ENCODE measurements at places on chromosomes 2 and 18. TPM values are rescaled to one million over a fixed set of nuclear protein-coding genes. Genes with fewer than 3 reads are reported as not detected.

DNA sequence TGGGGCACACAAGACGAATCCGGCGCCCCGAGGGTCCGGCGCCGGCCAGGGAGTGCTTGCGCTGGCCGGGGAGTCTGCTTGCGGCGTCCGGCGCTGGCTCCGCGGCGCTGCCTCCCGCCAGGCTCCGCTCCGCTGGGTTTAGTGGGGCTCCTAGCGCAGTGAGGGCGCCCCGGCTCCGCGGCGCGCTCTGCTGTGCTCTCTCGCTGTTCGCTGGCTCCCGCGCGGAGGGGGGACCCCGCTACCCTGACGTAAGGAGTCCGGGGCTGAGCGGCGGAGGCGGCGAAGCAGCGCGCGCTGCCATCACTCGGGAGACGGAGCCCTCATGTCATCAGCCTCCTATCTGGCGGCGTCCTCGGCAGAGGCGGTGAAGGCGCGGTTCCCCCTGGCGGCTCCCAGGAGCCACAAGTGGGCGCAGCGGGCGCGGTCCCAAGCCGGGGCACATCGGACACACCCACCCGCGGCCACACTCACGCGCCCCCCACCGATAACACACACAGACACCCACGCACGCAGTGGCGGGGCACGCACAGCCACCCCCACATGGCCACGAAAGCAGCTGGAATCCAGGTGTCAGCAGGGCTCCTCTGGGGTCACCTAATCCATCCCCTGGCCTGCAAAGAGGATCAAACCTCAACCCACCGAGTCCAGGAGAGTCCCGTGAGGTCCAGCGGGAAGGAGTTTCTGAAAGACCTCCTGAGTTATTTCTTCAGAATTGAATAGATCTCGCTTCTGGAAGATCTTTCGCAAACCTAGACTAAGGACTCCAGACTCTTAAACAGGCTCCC is at the start of gene C1QL2:
Gene C1QL2, minus strand, starts transcription at position 189 of the 785 bp plus-strand sequence. CDS start 482 bp downstream, outside the sequence.
- no peak for DNase-seq
- no peak within 1 kb of the TSS for H3K4me3 ChIP-seq
- no peaks in the 10 kb centered on the region for H3K36me3 ChIP-seq
- H3K4me1 ChIP-seq = peaks cover 3% of the 10 kb centered on the region
- peaks cover 72% of the 10 kb centered on the region for H3K27me3 ChIP-seq

DNA sequence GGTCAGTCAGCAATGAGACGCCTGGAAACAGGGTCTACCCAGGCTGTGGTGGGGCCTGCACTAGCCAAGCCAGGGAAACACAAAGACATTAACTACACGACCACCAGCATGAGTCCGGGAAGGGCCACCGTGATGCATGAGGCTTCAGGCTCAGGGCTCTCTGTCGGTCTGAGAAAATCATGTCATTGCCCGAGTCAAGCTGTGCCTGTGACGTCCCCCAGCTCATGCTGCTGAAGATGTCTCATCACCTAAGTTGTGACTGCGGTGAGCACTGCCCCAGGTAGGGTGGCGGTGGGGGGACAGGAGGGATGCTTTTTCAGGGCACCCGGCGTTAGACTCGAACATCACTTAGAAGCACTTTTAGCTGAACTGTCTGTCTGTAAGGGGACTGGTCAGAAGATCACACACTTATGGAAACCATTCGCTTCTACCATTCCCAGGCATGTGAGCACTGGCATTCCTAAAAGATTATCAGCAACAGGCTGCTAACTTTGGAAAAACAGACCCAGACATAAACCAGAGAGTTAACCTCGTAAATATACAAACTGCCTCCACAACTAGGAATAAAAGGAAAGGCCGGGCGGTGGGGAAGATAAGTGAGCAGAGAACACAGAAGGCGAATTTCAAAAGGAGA is 234.5 kb downstream of the HDAC4 start:
- H3K36me3 ChIP-seq = peaks cover 34% of the 10 kb centered on the region
- no peak overlapping the region for H3K4me3 ChIP-seq
- no peak overlapping the region for H3K27ac ChIP-seq
- DNase-seq = peak; percentile 32

DNA sequence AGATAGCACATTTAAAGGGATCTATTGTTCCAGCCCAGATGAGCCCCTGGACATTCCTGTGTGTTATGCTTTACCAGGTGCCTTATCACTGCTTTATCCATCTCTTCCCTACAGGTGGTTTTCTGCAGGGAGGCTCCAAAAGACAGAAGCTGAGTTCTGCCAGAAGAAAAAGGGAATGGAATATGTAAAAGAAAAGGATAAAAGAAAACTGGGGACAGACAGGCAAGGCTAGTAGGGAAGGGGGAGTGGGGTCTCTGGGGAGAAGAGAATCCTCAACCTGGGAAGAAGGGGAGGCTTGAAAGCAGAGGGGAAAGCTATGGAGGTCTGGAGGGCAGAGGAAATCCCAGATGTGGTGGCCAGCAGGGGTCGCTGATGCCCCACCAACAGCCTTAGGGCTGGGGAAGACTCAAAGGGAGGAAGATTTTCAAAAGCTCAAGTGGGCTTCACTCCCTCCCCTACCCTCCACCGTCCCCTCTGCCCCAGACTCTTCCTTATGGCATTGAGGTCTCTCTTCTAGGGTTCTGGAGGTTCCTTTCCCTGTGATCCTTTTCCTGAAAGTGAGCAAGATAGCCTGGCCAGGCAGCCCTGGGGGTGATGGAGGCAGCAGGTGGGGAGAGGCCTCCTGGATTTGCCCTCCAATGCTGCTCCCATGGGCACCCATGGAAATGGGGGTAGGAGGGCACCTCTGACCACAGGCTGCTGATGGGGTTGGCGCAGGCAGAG is 178.1 kb upstream of the PKDCC start:
- no peaks in the 10 kb centered on the region for H3K4me1 ChIP-seq
- no peaks in the 10 kb centered on the region for H3K36me3 ChIP-seq
- DNase-seq = peak; percentile 84
- H3K4me3 ChIP-seq = no peak overlapping the region

DNA sequence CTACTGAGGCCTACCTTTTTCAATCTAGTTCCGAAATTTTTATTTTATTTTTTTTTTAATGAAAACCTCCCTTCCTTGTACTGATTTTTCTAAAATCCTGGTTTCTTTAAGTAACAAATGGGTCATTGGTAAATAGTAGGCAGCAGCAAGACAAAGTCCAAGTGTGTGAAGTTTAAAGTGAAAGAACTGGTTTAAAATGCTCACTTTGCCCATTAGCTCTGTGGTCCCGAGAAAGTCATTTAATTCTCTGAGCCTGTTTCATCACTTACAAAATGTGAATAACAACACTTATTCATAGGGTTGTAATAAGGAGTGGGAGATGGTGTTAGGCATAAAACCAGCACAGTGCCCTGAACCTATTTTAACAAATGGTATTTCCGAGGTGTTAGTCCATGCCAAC is 426.2 kb downstream of the ERBB4 start:
- H3K27me3 ChIP-seq = no peaks in the 10 kb centered on the region
- no peak overlapping the region for H3K27ac ChIP-seq
- H3K36me3 ChIP-seq = no peaks in the 10 kb centered on the region
- no peak overlapping the region for H3K4me3 ChIP-seq
- no peak for DNase-seq
- H3K4me1 ChIP-seq = no peaks in the 10 kb centered on the region

- H3K4me3 ChIP-seq = no peak overlapping the region
- H3K36me3 ChIP-seq = no peaks in the 10 kb centered on the region
- DNase-seq = no peak
- no peaks in the 10 kb centered on the region for H3K4me1 ChIP-seq
- no peak overlapping the region for H3K27ac ChIP-seq
These were observed 17.3 kb upstream of the TAF4B start for GRCh38 chr18:26208977-26209376.

- peaks cover 92% of the 10 kb centered on the region for H3K27me3 ChIP-seq
- H3K4me1 ChIP-seq = peaks cover 28% of the 10 kb centered on the region
- H3K4me3 ChIP-seq = peak overlapping the region; percentile 55
- H3K27ac ChIP-seq = peak overlapping the region; percentile 49
- DNase-seq = no peak
- H3K36me3 ChIP-seq = no peaks in the 10 kb centered on the region
These were observed 1.9 kb downstream of the GLI2 start for GRCh38 chr2:120737340-120738101.

DNA sequence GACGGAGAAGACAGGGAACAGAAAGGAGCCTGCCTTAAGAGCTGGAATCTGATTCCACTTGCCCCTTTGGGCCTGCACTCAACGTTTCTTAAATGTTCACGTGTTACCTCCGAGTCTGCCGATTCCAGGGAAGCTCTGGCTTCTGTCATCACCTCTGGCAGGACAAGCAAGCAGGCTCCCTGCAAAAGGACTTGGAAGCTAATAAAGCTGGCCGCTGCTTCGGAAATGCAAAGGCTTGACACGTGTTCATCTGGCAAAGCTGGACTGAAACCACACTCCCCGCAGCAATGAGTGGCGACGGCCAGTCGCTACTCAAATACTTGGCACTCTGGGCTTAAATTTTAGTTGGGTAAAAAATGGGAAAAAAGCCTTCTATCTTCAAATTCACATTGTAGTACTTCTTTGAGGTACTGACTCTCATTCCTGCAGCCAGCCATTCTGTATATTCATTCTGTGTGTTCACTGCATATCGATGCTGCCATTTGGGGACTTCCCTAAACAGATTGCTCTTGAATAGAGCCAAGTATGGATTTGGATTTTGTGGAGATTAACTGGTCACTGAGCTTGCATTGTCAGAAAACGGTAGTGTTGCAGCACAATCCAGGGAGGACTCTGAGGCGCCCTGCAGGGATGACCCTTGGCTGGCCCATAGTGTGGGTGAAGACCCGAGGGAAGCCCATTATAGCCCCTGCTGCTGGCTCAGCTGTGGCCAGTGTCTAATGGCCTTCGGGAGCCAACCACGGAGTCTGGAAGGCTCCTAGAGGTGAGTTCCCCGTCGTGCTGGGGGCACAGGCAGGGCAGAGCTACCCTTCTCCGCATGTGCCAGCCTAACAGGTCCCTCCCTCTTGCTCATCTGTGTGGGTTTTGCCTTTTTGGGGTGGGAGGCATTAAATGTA is 231.5 kb downstream of the PRKCE start:
- H3K4me1 ChIP-seq = peaks cover 58% of the 10 kb centered on the region
- no peak overlapping the region for H3K27ac ChIP-seq
- DNase-seq = no peak
- no peaks in the 10 kb centered on the region for H3K36me3 ChIP-seq
- H3K27me3 ChIP-seq = no peaks in the 10 kb centered on the region

DNA sequence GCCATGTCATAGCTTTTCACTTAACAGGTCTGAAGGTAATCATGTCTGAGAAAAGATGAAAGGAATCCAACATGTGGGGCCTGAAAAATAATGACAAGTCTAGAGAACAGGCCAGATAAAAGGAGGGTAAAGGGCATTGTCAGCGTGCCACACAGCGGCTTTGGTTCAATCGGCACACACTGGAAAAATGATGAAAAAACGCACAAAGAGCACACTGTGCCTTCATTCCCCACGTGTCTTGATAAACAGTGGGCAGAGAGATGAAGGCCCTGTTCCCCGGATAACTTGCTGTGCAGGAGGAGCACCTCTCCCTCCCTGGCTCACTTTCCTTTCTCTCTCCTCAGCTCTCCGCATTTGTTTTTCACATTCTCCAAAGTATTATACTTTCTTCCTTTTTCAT is 766.3 kb downstream of the TDRD15 start:
- no peak overlapping the region for H3K27ac ChIP-seq
- H3K4me1 ChIP-seq = no peaks in the 10 kb centered on the region
- no peaks in the 10 kb centered on the region for H3K36me3 ChIP-seq
- H3K4me3 ChIP-seq = no peak overlapping the region
- DNase-seq = no peak

DNA sequence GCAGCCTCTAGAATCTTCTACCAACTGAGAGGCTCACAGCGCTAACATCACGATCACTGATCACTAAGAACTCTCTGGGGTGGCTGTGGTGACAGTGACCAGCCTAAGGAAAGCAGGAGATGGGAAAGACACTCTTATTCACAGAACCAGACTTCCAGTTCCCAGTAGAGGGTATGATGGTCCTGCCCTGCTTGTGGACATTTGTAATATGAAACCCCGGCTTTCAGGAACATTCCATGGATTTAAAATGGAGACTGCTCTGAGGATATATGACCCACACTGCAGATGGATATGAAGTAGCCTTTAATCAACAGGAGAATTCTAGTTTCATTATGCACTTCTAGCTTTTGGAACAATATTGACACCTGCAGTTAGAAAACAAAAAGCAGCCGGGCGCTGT is 131.8 kb downstream of the AFF3 start:
- H3K36me3 ChIP-seq = no peaks in the 10 kb centered on the region
- no peak overlapping the region for H3K27ac ChIP-seq
- no peak for DNase-seq
- no peaks in the 10 kb centered on the region for H3K27me3 ChIP-seq
- H3K4me1 ChIP-seq = peaks cover 8% of the 10 kb centered on the region

GRCh38 chr2:141555876-141556470 is 574.8 kb downstream of the LRP1B start:
- no peak overlapping the region for H3K27ac ChIP-seq
- no peaks in the 10 kb centered on the region for H3K27me3 ChIP-seq
- H3K4me1 ChIP-seq = no peaks in the 10 kb centered on the region

- H3K4me1 ChIP-seq = peaks cover 33% of the 10 kb centered on the region
- no peaks in the 10 kb centered on the region for H3K27me3 ChIP-seq
- peak overlapping the region; percentile 53 for H3K27ac ChIP-seq
These were observed 7.1 kb upstream of the SOS1 start for GRCh38 chr2:39127973-39128372.

DNA sequence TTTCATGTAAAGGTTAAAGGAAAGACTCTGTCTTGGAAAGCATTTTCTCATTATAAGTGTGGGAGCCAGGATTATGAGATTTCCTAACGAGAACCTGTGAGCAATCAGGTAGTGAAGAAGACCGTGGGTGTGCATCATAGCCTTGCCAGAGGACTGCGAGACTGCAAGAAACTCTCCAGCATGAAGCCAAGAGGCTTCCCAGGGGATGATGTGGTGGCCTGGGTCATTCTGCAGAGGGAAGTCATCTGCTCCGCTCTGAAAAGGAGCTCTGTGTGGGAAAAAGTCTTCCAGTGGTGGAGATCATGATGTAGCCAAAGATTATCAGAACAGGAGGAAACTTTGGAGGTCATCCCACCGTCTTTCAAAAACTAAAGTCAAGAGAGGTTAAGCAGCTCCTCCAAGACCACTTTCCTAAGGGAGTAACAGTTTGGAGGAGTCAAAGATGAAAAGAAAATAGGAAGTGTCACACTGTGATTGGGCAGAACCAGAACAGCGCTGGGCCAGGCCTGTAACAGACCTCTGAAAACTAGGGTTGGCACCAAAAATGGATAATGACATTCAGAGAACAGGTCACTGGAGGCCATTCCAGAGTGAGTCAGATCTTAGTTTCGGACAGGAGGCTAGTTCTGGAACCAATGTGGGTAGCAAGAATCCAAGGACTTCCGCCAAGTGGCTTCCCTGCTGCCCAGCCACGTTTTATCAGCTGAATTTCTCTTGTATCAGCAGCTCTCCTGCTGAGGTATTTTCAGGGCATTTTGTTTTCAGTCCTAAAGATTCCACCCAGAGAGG is 113.0 kb downstream of the LRATD1 start:
- no peak overlapping the region for H3K4me3 ChIP-seq
- no peak overlapping the region for H3K27ac ChIP-seq
- DNase-seq = no peak
- H3K4me1 ChIP-seq = no peaks in the 10 kb centered on the region
- no peaks in the 10 kb centered on the region for H3K36me3 ChIP-seq

The GDF7 gene
- total RNA-seq = 0.72 TPM

The XDH gene
- 0.41 TPM for total RNA-seq

The SCYGR6 gene
- total RNA-seq = not detected

The SP9 gene
- not detected for total RNA-seq

The PDIA6 gene
- total RNA-seq = 180 TPM

The IL37 gene
- total RNA-seq = not detected

The EIF5B gene
- 30.4 TPM for total RNA-seq

The RFTN2 gene
- 12.3 TPM for total RNA-seq

Data from upper lobe of right lung (tissue), 1 donor.